ENCODE measurements at places on chromosomes 6 and 20.

DNA sequence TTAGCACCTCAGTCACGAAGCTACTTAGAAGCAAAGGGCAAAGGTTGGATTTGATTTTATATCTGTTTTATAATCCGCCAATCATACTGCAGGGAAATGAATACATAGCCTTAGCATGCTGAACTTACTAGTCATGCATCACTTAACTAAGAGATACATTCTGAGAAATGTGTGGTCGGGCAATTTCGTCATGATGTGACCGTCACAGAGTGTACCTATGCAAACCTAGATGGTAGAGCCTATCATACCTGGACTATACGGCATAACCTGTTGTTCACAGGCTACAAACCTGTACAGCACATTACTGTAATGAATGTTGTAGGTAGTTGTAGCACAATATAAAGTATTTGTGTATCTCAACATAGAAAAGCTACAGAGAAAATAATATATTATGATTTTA lies 345.2 kb upstream of the RGS17 start:
- DNase-seq, result no peak

- DNase-seq, result no peak
These were observed 597.1 kb downstream of the KIF16B start for GRCh38 chr20:15976047-15976736.

DNA sequence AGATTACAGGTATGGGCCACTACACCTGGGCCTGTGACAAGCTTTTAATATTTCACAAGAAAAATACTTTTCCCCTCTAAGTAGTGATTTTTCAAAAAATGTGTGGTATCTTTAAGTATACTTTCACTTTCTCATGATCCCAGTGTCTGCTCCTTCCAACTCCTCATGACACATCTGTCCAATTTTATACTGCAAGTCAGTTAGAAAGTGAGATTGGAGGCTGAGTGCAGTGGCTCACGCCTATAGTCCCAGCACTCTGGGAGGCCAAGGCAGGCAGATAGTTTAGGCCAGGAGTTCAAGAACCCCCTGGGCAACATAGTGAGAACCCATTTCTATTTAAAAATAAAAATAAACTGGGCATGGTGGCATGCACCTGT lies 20.2 kb downstream of the PIM1 start:
- DNase-seq, result no peak

GRCh38 chr6:149137594-149137993 lies 179.9 kb upstream of the TAB2 start:
- no peak for DNase-seq

DNA sequence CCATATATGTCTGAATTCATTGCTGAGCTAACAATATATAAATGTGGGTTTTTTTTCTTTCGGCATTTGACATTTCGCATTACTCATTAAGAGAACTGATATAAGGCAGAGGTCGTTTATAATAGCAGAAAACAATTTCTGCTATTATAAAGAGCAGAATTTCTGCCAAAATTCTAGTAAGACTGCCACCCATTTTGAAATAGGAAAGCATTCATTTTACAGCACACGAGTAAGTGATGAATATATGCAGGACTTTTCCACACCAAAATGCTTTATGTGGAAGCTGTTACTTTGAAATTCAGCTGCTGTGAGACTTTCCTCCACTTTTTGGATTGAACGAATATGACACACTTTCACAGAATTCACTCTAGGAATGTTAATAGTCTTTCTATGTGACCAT lies 610.9 kb upstream of the MAN1A1 start:
- DNase-seq, result no peak

DNA sequence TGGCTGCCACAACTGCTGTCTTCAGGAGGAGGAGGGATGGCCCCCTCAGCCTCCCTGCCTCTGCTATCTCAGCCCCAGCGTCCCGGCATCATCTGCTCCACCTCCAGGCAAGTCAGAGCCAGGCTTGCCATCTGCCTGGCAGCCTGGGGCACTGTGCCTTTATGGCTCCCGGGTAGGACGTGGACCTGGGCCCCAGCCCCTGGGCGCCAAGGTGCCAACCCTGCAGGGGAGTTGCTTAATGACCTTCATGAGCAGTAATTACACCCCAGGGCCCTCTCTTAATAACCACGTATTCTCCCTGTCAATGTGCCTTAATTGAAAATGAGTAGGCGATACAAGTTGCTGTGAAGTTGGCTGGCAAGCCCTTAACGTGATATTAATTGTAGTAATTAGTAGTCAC lies 122.1 kb upstream of the MLN start:
- no peak for DNase-seq

- DNase-seq, result no peak
These were observed 39.5 kb upstream of the REV3L start for GRCh38 chr6:111522393-111523020.

GRCh38 chr20:24462460-24463010 lies 6.9 kb upstream of the SYNDIG1 start:
- no peak for DNase-seq

DNA sequence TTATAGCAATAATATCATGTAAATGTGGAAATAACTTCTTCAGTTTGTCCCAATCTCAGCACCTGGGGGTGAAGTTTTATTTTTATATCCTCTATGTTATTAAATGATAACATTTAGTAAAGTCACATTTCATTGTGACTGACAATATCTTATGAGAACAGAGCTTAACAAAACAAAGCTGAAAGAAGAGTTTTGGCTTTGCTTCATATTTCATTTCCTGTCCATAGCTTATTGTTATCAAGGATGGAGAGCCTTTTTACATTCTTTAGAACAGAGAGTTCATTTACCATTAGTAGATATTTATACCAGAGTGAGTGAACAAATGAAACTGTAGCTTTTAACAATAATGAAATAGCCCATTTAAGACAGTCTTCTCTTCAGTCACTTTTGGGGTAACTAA lies 231.9 kb upstream of the SGK1 start:
- DNase-seq, result no peak

Measured in renal cortex interstitium (tissue), 15 donors.